Esophagus squamous epithelium (tissue), 5 donors: ENCODE measurements at places on chromosomes 13 and 19. TPM values are rescaled to one million over a fixed set of nuclear protein-coding genes. Genes with fewer than 3 reads are reported as not detected.

DNA sequence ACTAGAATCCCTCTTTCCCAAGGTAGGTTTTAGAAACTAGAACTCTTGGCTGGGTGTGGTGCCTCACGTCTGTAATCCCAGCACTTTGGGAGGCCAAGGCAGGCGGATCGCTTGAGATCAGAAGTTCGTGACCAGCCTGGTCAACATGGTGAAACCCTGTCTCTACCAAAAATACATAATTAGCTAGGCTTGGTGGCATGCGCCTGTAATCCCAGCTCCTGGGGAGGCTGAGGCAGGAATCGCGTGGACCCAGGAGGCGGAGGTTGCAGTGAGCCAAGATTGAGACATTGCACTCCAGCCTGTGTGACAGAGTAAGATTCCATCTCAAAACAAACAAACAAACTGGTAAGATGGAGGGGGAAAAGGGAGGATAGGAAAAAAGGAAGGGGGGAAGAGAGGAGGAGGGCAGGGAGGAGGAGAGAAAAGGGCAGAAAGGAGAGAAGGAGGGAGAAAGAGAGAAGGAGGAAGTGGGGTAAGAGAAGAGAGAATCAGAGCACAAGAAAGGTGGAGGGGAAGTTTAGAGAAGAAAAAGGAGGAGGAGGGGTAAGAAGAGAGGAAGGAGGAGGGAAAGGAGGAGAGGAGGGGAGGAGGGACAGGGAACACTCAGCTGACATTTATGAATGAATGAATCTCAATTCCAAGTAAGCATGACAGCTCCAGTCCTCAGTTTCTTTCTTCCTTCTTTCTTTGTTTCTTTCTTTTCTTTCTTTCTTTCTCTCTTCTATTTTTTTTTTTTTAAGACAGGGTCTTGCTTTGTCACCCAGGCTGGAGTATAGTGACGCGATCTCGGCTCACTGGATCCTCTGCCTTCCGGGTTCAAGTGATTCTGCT, 2.6 kb upstream of the SLC27A1 start:
- DNase-seq = no peak

DNA sequence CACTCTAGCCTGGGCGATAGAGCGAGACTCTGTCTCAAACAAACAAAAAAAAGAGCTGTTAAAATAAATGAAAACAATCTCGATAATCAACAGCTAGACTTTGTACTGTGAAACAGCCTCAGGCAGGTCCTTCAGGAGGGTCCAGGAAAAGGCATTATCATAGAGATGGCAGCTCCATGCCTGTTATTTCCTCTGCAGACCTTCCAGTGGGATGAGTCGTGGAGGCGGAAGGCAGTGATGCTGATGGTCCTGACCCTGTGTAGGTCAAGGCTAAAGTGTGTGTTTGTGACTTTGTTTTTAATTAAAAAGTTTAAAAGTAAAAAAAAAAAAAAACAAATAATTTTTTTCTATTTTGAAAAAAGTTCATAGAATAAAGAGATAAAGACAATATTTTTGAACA, 117.4 kb downstream of the TNFRSF19 start:
- DNase-seq = no peak

Gene SLC15A1
- 1.7 TPM for total RNA-seq

Gene GJA3
- total RNA-seq = 1.3 TPM

Gene PNKP
- 42.3 TPM for total RNA-seq

Gene SLC5A5
- total RNA-seq = 0.19 TPM
